ENCODE measurements at places on chromosomes 11 and 22.

- no peak for DNase-seq
Measured at GRCh38 chr11:108206969-108207682, 15.3 kb downstream of the NPAT start.

GRCh38 chr11:100235085-100235484 is 452.0 kb upstream of the ARHGAP42 start:
- DNase-seq: no peak

- no peak for DNase-seq
Measured at GRCh38 chr11:83033972-83034672, 37.6 kb downstream of the RAB30 start.

DNA sequence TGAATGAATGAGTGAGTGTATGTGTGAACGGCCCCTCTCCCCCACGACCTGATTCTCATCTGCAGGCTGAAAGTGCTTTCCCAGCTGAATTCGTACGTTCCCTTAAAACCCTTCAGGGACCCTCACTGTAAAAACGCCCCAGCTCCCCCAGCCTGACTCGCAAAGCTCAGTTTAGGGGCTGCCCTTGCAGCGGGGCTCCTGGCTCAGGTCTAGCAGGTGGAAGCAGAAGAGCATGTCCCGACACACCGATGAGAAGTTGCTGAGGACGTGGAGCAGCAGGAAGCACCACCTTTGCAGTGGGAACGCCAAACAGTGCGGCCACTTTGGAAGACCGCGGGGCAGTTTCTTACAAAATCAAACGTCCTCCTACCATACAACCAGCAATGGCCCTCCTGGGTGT is 3.6 kb upstream of the MRPL23 start:
- no peak for DNase-seq

GRCh38 chr11:27555264-27555663 is 48.7 kb upstream of the LIN7C start:
- DNase-seq: no peak

DNA sequence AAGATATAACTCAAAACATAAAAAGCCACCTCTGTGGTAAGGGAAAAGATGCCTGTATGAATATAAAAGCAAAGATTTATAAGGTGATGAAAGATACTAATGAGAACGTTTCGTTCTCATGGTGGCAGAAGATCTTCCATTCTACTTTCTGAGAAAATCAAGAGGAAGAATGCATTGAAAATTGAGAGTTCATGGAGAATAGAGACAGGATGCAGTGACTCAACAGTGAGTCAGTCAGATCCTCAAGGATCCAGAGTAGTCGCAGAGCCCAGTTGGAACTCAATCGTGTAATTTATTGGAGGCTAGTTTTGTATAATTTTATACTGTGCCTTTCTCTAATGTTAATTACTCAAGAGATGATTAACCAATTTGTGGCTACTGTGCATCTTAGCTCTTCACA is 73.3 kb downstream of the ENTHD1 start:
- DNase-seq: no peak

- no peak for DNase-seq
Measured at GRCh38 chr22:47613606-47614350, 851.3 kb downstream of the TBC1D22A start.

GRCh38 chr11:108587109-108587508 is 6.5 kb downstream of the EXPH5 start:
- DNase-seq: no peak

DNA sequence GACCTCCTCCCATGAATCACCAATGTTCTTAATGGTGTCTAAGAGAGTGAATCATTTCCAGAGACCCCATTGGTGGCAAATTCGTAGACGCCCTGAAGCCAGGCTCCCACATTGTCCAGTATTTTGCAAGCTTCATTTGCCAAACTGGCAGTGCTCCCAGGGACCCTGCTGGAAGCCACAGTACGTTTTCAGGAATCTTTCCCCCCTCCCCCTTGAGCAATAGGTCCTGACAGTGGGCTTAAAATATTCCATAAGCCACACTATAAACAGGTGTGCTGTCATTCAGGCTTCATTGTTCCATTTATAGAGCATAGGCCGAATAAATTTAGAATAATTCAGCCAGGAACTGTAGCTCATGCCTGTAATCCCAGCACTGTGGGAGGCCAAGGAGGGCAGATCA is 125.3 kb downstream of the MORC2 start:
- no peak for DNase-seq

- no peak for DNase-seq
Measured at GRCh38 chr11:65919573-65920371, 546 bp downstream of the DRAP1 start.

- no peak for DNase-seq
Measured at GRCh38 chr11:65781962-65782815, 1.4 kb upstream of the AP5B1 start.

DNA sequence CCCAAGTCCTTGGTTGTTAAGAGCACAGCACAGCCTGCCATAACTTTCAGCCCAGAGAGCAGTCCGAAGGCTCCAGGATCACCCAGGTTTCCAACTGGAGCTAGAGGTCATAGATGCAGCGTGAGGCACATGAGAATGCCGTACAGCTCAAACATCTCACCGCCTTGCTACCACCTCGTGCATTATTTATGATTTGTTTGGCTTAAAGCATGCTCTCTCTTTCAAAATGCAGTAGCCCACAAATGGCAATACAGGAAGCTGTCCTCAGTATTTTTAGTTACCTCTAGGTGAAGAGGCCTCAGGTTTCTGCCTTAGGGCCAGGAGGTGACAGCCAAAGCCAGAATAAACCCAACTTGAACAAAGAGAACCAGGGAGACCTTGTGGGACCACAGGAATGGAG is 14.4 kb downstream of the SCN3B start:
- DNase-seq: no peak

GRCh38 chr11:20844216-20844615 is 174.8 kb downstream of the NELL1 start:
- no peak for DNase-seq

GRCh38 chr11:66867425-66868040 is 10.7 kb downstream of the LRFN4 start:
- no peak for DNase-seq

DNA sequence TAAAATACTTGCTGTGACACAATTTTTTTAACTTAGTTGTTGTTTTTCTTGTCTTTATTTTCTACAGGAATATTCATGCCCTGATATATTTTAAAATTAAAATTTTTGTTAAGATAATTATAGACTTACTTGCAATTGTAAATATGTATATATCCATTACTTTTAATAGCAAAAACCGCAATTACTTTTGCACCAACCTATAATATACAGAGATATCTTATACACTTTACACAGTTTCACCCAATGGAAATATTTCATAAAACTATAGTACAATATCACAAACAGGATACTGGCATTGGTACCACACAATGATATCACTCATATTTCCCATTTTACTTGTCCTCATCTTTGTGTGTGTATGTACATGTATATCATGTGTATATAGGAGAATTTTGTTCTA is 188.8 kb downstream of the DLG2 start:
- no peak for DNase-seq

DNA sequence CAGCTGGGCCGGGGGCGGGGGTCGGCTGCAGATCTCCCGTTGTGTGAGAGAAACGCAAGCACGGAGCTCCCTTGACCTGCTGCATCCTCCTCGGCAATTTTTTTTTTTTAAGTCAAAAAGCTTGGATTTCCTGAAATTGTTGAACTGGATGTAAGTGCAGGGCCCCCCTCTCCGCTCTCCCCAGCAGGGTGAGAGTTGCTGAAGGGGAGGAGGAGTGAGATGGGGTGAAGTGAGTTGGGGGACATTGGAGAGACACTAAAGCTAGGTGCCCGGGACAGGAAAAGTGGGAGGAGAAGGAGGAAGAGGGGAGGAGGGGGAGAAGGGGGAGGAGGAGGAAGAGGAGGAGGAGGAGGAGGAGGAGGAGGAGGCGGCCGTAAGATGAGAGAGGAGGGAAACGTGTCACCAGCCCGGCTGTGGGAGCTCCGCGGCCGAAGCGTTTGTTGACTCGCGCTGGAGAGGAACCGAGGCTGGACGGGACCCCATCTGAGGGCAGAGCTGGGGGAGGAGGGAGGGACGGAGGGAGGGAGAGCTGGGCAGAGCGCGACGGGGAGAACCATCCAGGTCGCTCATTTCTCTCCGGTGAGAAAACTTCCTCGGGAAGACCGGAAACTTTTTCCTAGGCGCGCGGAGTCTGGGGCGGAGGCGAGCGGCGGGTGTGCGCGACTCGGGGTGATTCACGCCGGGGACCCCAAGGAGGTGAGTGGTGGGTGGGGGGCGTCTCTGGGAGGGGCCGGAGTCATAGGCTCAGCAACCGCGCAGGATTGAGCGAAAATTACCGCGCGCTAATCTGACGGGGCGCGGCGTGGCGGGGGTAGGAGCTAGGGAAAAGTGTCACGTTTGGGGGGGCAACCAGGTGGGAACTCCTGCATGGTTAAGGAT is 80.2 kb downstream of the PRR5L start:
- no peak for DNase-seq

DNA sequence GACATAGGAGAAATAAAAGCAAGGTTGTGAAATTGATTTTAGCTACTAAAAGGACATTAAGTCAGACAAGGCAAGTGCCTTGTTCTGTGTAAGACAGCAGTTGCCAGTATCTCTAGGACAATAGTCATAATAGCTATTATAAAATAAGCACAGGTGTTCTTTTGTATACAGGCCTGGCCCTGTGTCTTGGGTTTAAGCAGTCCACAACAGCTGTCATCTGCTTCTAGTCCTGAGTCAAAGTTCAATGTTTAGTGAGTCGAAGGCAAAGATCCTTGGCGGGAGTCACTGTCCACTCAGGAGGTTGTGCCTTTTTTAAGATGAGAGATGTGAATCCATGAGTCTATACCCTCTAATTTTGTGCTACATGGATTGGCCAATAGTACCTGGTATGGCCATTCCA is 79.5 kb downstream of the SC5D start:
- no peak for DNase-seq

DNA sequence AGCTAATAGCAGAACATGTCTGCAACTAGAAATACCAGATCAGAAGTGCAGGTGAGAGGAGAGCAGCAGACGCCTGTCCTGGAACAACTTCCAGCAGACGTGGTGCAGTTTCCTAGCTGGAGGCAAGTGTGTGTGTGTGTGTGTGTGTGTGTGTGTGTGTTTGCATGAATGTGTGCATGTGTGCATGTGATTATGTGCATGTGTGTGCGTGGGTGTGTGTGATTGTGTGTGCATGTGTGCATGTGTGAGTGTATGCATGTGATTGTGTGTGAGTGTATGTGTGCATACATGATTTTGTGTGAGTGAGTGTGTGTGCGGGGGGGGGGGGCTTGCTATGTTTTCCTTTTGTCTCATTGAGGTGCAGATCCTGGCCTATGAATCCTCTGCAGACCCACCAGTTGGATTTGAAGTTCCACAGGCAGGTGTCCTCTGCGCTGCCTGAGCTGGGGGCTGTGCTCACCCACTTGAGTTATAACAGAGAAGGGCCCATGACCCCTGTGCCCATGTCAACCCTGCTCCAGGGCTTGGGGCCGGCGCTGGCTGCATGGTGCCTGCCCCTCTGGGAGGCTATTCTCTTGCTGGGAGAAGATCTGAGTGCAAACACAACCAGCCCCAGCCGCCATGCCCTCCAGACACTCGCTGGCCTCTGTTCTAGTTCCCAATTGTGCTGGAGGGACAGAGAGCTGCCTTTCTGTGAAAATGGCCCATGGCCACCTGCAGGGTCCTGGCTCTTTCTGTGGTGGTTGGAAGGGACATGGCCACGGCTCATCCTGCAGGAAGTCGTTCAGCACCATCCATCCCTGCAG is 821.3 kb downstream of the BRD1 start:
- DNase-seq: no peak

GRCh38 chr11:44008698-44009097 is 39.1 kb upstream of the ACCSL start:
- no peak for DNase-seq

- no peak for DNase-seq
Measured at GRCh38 chr11:36013950-36014897, 70.4 kb downstream of the LDLRAD3 start.

GRCh38 chr11:13043912-13044628 is 35.0 kb downstream of the RASSF10 start:
- no peak for DNase-seq

GRCh38 chr11:123206791-123207434 is 11.9 kb upstream of the CLMP start:
- no peak for DNase-seq

- DNase-seq: no peak
Measured at GRCh38 chr11:13494051-13494450, 1.7 kb downstream of the PTH start.
